AG20443 (cell line): ENCODE measurements at places on chromosomes 5 and 9.

DNA sequence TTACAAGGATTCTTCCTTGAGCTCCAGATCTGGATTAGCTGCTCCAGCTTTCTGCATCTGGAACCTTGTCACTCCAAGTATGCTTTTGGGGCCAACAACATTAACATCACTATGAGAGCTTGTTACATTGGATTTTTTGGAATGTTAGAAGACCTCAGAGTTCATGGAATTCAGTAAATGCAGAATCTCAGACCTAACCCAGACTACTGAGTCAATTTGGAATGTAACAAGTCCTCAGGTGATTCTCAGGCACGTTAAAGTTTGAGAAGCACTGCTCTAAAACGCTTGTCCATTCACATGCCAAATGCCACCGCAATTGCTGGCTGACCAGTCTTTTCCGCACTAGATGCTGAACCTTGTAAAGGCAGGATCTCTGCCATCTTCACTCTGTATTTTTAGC is 251.4 kb upstream of the TRIM32 start:
- no peak for DNase-seq

- DNase-seq: peak; percentile 79
Observed at GRCh38 chr5:73120222-73121118, at the start of gene TMEM171. TMEM171 (plus strand) TSS chr5:73120575; CDS start chr5:73123374, 2,799 bp downstream.

- no peak for DNase-seq
Observed at GRCh38 chr5:170861667-170861916, 226 bp upstream of the RANBP17 start.

- no peak for DNase-seq
Observed at GRCh38 chr9:12224449-12224848, 468.7 kb upstream of the TYRP1 start.

- DNase-seq: no peak
Observed at GRCh38 chr5:101717721-101718120, 578.4 kb downstream of the SLCO4C1 start.

GRCh38 chr9:21336457-21336856 is 1.3 kb upstream of the KLHL9 start:
- DNase-seq: no peak

- DNase-seq: peak; percentile 83
Observed at GRCh38 chr9:36543916-36544315, 28.8 kb upstream of the MELK start.

DNA sequence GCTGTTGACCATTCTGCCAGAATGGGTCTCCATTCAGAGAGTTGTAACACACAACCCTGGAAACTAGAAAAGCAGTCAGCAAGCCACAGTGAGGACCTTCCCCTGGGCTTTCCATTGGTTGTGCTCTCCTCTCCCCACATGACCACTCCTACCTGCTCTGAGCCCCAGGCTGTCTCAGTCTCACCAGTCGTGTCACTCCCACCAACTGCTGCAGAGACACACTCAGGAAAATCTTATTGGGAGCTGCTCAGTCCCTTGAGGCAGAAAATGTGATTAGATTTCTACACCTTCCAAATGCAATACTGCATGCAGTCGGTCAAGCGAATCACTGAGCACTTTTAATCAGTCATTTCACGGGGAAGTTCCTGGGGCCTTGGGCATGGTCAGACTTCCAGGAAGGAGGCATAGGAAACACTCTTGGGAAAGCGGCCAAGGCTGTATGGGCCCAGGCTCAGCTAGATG is 284.2 kb upstream of the NMUR2 start:
- no peak for DNase-seq

DNA sequence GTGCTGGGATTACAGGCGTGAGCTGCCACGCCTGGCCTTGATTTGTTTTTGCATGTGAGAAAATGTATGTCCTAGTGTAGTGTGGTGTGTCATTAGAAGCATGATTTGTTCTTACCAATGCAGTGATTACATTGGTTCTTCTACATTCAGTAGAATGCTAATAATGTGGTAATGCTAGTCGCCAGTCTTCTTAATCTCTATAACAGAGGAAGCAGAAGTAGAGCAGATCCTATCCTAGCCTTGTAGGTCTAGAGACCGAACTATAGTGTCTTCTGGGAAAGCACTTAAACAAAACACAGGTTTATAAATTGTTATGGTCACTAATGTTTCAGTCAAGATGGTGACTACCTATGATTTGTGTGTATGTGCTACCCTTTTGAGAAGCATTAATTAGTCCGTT is 197.5 kb upstream of the DMRT1 start:
- no peak for DNase-seq

- no peak for DNase-seq
Observed at GRCh38 chr9:19473605-19474004, 64.8 kb downstream of the ACER2 start.

DNA sequence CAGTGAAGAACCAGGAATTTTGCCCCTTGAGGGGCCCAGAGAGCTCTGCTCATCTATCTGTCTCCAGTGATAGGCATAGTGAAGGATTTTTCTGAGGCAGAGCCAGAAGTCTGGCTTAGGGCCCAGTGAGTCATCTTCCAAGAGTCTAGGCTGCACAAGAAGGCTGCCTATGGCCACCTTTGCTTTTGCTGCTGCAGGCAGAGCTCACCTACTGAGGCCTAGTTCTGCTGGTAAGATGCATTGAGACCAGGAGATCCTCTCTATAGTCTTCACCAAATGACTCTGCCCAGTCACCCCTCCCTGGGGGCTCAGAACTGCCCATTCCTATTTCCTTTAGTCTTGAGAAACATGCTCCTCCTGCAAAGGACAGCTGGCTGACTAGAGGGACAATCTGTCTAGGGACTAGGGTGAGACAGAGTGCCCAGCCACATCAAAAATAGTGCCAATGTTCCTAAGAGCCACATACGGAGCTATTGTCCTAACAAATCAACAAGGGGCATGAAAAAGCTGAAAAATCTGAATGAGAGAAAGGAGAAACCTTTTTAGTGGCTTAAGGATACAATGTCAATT is 40.3 kb upstream of the CDKN2AIPNL start:
- DNase-seq: peak; percentile 91

GRCh38 chr5:170832241-170832640 is 29.6 kb upstream of the RANBP17 start:
- no peak for DNase-seq

- peak; percentile 68 for DNase-seq
Observed at GRCh38 chr9:81801190-81801589, 111.8 kb upstream of the TLE1 start.

GRCh38 chr9:133199648-133200321 is 9.3 kb downstream of the OBP2B start:
- DNase-seq: peak; percentile 72

DNA sequence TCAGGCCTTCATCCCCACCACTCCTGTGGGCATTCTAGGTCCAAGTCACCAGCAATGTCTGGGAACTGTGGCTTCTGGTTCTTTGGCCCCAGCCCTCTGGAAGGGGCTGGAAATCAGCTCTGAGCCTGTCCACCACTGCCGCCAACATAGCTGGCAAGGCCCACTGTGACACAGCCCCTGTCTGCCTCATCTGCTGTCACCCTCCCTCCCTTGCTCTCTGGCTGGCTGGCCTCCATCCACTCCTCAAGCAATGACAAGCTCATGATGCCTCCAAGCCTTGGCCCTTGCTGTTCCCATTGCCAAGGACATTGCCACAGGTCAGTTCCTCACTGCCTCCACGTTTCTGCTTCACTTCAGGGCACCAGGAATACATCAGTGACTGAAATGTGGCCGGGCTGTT is 93.7 kb downstream of the LHX2 start:
- DNase-seq: no peak

- DNase-seq: no peak
Observed at GRCh38 chr5:83538786-83539462, 67.4 kb downstream of the VCAN start.

- no peak for DNase-seq
Observed at GRCh38 chr5:176734756-176735342, 75.5 kb upstream of the UNC5A start.

DNA sequence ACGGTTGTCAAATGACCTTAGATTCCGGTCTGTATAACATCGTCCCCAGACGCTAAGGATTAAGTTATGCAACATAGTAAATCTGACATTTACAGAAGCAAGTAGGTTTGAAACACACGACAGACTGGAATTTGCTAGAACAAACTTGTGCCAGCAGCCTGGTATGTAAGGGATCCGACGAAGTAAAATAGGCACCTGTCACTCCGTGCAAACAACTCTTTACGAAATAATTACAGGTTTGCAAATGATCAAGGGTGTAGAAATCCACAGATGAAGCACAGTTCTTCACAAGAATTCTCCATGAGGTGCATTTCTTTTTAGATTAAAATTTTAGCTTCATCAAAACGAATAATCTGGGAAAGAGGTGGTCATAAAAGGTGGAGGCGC is 508 bp downstream of the MOCS2 start:
- no peak for DNase-seq

GRCh38 chr9:16572005-16572734 is 298.3 kb downstream of the BNC2 start:
- DNase-seq: no peak

DNA sequence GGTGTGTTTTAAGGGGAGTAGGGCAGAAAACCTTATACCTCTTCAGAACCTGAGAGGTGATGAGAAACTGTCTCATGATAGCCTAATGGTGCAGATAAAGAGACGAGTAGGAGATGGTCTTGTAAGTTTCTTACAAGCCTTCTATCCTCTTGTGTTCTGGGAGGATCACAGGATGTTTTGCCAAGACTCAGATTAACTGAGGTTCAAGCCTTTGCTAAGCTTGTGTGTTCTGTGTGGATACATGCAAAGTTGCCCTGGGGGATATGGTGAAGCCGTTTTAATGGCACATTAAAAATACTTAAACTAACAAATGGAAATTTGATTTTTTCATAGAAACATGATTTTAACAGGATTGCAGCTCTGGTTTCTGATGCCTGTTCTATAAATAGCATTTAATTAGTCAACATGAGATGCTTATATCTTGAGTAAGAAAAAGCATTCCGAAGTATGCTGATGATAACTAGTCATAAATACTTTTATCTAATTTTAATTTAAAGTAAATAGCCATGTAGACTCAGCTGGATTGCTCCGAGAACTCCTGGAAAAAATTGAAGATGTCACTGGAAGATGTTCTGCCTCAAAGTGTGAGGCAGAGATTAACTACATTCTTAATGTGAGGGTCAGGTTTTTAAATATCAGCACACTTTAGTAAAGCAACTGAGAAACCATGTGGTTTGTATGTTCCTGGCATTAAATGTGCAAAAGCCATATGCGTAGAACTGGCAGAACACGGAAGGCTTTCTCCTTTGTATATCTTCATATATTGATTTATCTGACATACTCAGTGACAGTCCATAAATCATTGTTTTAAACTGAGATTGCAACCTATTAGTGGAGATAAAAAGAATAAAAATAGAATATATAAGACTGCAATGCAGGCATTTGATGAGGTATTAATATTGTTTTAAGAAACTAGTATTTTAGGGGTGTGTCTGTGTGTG is 53.7 kb downstream of the IPO11 start:
- peak; percentile 7 for DNase-seq

DNA sequence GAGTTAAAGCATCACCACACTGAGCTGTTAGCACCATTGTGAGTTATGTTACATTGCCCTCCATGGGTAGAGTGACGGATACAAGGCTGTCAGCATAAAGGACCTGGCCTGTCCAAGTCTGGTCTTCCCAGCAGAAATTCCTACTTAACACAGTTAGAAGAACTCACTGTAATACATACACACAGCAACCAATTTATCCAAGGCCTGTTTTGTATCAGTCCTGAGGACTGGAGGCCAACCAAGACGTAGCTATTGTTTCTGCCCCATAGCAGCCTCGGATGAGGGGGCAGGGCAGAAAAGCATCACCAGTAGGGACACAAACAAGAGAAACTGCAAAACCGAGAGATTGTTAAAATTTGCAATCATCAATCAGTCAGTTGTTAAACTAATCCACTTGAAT is 66.0 kb upstream of the CKMT2 start:
- DNase-seq: no peak

DNA sequence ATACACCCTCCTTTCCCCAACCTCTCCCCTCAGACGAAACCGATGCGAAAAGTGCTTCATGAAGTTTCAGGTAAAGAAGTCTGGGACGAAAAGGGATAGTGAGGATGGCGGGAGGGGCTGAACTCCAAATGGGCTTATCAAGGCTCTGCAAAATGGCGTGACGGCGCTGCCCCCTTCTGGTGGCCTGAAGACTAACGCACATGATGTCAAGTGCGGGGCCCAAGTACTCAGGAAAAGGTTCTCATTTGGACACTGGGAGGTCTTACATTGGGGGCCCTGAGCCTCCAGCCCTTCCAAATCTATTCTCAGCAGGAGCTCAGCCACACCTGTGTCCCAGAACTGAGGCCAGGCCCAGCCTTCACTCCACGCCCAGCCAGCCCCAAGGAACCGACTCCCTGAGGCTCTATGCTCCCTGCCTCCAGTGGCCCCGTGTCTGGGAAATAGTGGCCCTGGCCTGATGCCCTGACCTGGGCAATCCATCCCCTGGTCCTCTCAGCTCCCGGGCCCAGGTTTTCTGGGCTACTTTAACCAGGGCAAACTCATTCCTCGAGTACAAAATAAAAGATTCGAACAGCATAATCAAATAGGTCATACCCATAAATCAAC is 119.9 kb downstream of the KCNIP1 start:
- peak; percentile 78 for DNase-seq

- DNase-seq: peak; percentile 32
Observed at GRCh38 chr5:74199005-74199404, 441.5 kb downstream of the ENC1 start.

DNA sequence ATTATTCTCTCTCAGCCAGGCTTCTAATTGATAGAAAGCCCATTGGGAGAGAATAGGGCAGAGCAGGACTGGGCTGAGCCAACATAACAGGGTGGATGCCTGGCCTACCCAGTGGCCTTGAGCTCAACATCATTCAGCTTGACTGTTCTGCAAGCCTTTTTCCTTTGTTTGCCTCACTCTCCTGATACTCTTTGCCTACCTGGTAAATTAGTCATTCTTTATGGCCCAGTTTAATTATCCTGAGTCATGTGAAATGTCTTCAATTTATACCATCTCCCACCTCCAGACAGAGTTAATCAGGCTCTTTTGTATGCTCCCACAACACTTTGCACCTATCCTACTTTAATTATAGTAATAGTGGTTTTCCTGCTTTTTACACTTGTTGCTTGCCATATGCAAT is 13.6 kb downstream of the GLRA1 start:
- no peak for DNase-seq

GRCh38 chr5:139262742-139263445 is 30.6 kb upstream of the MATR3 start:
- DNase-seq: peak; percentile 95

DNA sequence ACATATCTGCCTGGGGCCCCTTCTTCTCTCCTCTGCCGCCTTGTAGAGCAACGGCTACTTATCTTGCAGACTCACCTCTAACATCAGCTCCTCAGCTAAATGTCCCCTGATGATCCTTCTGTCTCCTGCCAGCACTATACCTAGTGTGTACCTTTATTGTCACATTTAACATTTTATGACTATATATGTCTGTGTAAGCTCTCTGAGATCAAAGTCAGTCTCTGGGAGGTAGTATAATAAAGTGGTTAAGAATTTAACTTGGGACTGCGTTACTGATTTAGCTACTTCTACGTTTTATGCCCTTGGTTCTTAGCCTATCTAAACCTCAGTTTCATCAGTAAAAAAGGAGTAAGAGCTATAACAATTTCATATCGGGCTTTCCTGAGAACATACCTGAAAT is 2.2 kb downstream of the TMED7 start:
- DNase-seq: no peak
